ENCODE measurements at places on chromosomes 11 and 22. TPM values are rescaled to one million over a fixed set of nuclear protein-coding genes. Genes with fewer than 3 reads are reported as not detected.
A peak's percentile ranks its signal among the peaks of the same experiment; 100 is the strongest.

FOLH1 gene
- total RNA-seq = not detected

SCN3B gene
- not detected for total RNA-seq

MIOX gene
- total RNA-seq = not detected

HOATZ gene
- total RNA-seq = not detected

PDE2A gene
- 0.41 TPM for total RNA-seq

MS4A7 gene
- not detected for total RNA-seq

OR8D1 gene
- total RNA-seq = not detected

DNA sequence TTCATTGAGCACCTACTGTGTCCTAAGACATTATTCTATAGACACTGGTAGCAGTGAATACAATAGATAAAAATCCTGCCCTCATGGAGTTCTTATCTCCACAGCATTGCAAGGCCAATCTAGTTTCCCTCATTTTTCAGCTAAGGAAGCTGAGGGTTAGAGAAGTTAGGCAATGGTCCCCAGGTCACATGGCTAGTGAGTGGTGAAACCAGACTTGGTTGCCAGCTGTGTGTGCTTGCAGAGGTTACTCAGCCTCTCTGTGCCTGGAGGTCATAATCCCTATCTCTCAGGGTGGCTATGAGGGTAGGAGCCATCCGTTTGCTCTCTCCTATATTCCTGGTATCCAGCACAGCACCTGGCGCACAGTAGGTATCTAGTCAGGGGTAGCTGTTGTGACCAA, 147.7 kb upstream of the SEZ6L start:
- no peak for DNase-seq

DNA sequence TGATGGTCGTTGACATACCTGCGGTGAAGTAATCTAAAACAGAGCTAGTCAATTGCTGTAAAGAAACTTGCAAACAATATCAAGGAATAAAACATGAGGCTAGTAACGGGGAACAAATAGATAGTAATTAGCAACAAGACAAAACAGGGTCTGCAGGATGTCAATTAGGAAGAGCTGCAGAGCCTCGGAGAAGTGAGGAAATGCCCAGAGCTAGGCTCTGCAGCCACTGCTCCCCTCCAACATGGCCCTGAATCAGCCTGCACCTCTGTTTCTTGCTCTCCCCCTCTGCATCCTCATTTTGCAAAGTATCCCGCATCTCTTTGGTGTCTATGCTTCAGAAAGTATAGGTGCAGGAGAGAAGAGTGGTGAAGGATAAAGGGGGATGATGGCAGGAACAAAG, 507.4 kb upstream of the FAT3 start:
- no peak for DNase-seq

DNA sequence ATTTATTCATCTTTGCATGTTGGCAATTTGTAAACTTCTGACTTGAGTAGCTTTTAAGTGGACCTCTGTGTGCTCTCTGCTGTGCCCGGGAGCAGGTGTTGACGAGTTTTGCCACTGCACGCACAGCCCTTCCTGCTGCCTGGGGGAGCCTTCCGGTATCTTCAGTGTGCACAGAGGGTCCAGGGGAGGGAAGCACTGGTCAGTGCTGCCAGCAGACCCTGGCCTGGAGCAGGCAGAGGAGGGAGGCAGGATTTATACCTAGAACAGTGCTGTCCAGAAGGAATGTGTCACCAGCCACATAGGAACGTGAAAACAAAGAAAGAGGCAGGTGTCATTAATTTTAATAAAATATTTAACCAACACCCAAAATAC, 403.6 kb downstream of the TBC1D22A start:
- no peak for DNase-seq

GRCh38 chr11:1643146-1643690, 13.6 kb downstream of the KRTAP5-5 start:
- DNase-seq = no peak

DNA sequence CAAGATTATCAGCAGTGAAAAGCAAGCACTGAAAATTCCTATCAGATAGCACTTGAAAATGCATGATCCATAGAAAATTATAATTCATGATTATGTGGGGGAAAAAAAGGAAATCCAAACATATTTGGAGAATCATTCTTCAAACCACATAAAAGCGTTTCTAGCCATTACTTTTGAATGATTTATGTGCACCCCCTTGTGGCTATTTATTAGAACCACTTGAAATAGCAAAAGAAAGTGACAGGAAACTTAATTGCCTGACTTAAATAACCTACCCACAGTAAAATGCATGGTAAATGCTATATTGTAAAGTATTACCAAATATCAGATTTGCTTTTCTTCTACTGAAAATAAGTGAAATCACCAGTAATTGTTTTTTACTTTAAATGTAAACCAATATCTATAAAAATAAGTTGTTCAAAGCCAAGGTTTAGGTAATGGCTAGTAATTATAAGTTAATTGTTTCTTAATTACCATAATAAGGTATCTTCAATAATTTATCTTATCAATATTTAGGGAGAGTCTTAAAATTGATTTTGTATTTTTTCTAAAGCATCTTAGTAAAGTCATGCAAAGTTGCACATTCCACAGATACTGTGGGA, 168.5 kb downstream of the ARHGAP42 start:
- peak; percentile 83 for DNase-seq

DNA sequence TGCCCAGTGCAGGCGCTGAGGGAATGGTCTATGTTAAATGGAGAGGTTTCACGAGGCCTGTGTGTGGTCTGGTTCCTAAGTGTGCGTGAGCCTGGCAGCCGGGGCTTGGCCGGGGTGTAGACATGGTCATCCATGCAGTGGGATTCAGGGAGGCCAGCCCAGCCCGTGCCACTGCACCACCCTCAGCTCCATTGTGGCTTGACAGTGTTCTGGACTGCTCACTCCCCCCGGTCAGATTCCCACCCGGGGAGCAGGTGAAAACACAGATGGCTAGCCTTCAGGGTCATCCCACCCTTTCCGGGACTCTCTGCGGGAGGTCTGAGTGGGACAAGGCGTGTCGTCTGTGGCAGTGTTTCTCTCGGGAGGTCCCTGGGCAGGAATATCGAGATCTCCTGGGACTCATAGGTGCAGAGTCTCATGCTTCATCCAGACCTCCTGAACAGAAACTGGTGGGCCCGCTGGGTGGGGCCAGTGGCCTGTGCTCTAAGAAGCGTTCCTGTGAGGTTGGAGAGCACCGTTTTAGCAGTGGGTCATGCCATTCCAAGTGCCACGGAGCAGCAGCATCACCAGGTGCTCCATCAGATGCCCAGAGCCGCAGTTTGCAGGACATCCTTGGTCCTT, 52.3 kb downstream of the ST14 start:
- DNase-seq = no peak

- DNase-seq = peak; percentile 22
These were observed 961.8 kb upstream of the CCDC90B start for GRCh38 chr11:84247926-84248325.

DNA sequence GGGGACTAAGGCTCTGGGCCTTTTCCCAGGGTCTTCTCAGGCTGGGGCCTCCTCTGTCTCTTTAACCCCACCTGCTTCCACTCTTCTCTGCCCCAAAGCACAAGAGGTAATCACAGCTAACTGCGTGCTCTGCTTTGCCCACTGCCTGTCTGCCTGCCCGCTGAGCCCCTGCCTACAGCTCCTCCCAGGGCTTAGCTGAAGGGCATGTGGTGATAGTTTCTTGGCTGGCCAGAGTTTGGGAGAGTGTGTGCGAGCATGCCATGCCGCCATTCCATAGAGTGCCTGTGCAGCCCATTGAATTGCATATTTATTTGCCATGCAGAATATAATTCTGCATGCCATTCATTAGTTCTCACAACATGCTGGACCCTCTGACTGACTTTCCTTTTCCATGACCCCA, 32.5 kb downstream of the PHLDB1 start:
- no peak for DNase-seq

GRCh38 chr22:39936523-39937145, 23.6 kb upstream of the TMA7B start:
- DNase-seq = no peak

DNA sequence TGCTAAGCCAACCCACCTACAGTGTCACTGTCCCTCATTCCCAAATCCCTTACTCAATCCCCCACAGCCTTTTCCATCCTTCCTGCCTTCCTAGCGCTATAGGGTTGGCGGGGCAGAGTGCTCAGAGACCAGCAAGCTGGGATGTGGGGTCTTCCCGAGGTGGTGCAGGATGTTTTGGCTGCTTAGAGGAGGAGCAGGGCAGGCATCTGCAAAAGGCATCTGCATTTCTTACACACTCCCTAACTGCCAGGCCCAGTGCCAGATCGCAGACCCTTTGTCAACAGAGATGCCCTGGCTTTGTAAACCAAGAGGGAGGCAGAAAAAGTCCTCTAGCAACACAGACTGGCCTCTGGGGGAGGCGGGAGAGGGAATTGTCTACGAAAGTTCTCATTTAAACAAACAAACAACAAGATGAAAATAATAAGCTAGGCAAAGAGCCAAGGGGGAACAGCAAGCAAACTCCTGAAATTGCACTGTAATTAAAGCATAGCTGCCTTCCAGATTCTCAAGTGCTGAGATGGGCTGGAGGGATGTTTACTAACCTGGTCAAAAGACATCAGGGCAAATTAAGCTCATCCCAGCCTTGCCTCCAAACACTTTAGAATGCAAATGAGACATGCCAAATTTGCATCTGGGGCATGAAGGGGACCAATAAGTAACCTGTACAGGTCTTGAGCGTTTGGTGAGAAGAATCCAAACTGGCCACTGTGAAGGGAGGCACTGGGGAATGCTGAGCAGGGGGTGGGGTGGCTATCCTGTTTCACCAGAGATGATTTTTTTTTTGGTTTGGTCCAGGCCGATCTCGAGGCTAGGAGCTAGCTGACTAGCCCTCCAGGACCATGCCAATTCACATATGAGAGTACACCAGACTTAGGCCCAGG, 38.1 kb upstream of the ADA2 start:
- no peak for DNase-seq

DNA sequence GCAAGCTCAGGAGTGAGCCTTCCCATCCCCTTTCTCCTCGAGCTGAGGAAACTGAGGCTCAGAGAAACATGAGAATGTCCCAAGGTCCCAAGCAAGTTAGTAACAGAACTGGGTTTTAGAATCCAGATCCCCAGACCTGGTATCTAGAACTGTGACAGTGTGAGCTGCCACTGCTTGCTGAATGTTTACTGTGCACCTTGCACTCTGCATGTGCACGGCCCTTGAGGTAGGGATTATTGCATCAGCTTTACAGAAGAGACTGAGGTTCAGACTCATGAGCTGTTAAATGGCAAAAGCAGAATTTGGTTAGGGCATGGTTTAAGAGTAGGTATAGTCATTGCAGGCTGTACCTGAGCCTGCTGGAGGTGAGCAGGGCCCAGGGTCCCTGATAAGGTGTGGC, 3.8 kb upstream of the MPPED1 start:
- no peak for DNase-seq

DNA sequence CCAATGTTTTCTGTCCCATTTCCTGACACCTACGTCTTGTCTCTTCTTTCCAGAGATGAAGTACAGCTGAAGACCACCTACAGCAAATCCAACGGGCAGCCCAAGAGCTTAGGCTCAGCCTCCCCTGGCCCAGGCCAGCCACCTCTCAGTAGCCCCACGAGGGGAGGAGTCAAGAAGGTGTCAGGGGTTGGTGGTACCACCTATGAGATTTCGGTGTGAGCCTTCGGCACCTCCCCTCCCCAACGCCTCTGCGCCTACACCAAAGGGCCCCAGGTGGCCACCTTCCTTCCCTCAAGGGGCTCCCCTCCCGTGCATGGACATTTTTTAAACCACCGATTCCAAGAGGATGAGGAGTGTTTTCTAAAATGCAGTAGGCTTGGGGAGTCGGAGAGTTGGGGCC, 12.2 kb downstream of the MED19 start:
- no peak for DNase-seq

- DNase-seq = peak; percentile 35
These were observed 96.0 kb downstream of the MN1 start for GRCh38 chr22:27705408-27706080.

DNA sequence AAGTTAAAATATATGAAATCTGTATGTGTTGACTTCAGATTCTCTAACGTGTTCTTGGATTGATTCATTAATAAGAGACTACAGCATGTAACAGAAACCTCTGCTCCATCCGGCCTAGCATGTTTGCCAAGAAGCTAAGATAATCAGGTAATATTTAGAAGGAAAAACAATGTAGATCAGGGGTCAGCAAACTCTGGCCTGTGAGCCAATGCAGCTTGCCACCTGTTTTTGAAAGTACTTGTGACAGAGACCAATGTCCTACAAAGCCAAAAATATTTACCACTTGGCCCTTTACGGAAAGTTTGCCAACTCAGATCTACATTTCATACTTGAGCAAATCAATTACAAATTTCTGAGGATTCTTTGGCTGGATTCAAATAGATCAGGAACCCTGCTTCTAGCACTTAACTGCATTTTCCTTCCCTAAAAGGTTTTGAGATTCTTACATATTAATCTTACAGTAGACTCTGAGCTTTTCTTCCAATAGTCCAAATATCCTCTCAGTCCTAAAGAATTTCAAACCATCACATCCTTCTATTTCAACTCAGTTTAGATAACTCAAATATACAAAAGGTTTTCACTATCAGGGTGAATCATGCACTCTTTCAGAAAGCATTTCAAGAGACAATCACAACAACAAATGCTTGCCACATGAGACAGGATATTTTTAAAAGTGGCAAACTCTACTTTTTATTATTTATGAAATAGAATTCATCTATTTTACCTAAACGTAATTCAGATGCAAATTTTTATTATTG, 29.5 kb downstream of the APOL5 start:
- peak; percentile 59 for DNase-seq

GRCh38 chr11:69915501-69916250, 96.5 kb upstream of the FGF3 start:
- peak; percentile 72 for DNase-seq

GRCh38 chr11:69999721-70000120, 78.4 kb upstream of the ANO1 start:
- DNase-seq = no peak

DNA sequence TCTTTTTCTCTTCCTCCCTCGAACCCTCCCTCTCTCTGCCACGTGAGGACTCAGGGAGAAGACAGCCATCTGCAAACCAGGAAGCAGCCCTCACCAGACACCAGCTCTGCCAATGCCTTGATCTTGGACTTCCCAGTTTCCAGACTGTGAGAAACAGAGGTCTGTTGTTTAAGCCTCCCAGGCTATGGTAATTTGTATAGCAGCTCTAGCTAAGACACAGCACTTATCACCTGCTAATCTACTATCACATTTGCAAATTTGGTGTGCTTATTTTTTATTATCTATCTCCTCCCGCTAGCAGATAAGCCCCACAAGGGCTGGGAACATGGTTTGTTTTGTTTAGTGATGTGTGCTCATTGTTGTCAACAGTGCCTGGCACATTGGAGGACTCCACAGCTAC, 124.8 kb upstream of the OPCML start:
- DNase-seq = no peak

- peak; percentile 89 for DNase-seq
These were observed 3.2 kb upstream of the STK33 start for GRCh38 chr11:8597182-8597581.

DNA sequence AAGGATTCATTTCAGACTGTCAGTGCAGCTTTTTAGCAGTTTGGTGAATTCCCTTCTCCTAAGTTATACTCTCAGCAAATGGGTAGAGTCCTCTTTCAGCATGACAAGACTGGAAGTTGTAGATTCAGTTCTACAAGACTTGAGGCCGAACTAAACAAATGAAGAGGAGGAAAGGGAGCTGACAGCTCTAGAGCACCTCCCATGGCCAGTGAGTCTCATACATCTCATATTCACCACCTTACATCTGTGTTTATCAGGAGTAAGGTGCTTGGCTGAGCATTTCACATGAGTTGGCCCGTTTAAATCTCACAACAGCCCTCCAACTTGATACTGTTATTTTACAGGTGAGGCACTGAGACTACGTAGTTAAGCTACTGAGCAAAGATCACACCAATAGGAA, 30.4 kb downstream of the SEZ6L start:
- DNase-seq = no peak

- no peak for DNase-seq
These were observed 39.4 kb upstream of the LIN7C start for GRCh38 chr11:27545946-27546345.

- no peak for DNase-seq
These were observed 22.5 kb downstream of the MYO18B start for GRCh38 chr22:25764270-25765015.

All from fibroblast of the aortic adventitia (primary cell).